Activated naive CD4-positive, alpha-beta T cell treated with Interleukin-2 at 50 U/mL for 16 hours (primary cell): ENCODE measurements at places on chromosomes 16 and 17.
A peak's percentile ranks its signal among the peaks of the same experiment; 100 is the strongest.

DNA sequence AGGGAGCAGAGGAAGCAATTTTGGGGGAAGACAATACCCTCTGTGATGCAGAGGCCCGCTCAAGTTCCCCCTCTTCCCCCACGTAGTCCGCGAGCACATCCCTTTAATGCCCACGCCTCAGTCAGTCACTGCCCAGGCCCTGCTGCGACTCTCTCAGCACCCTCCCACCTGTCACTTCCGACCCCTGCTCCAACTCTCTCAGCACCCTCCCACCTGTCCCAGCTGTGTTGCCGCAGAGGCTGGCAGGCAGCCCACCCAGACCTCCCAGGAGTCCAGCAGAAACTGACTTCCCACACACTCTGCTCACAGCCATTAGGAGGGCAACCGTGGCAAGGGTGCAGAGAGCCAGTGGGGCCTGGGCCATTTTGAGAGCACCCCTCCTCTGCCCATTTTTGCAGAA lies 92.7 kb downstream of the WSCD1 start:
- DNase-seq = no peak

DNA sequence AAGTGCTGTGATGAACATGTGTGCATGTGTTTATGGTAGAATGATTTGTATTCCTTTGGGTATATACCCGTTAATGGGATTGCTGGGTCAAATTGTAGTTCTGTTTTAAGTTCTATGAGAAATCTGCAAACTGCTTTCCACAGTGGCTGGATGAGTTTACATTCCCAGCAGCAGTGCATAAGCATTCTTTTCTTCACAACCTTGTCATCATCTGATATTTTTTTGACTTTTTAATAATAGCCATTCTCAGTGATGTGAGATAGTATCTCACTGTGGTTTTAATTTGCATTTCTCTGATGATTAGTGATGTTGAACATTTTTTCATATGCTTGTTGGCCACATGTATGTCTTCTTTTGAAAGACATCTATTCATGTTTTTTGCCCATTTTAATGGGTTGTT lies 18.5 kb downstream of the CCL8 start:
- DNase-seq = no peak

DNA sequence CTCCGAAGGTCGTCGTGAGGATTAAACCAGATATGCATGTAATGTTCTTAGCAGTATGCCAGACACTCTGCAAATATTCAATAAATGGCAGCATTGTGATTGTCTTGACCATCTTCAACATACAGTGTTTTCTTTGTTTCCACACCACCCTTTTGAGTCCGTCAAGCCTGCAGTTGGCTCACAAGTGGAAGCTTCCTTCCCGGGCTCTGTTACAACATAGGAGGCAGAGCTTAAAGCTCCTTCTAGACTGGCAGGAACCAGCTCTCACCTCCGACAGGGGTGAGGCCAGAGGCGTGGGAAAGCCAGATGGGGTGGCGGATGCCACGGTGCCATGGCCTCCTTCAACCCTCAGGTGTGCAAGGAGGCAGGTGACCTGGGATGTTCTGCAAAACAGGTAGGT lies 138.3 kb downstream of the FOXL1 start:
- DNase-seq = no peak

DNA sequence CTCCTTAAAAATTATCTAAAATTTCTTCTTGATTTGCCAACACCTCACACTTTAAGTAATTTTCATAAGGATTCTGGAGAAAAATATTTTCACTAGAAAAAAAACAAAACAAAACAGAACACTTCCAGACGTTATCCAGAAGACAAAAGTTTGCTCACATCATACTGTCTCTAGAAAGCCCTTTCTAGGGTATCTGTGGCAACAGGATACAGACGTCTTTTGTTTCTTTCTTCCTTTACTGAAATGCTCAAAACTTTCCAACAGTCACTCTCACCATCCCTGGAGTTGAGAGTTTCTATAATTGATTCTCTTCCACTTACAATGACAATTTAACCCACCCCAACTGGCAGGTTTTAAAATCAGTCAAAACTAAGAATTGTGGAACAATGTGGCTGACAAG lies 2.6 kb downstream of the ZC3H7A start:
- no peak for DNase-seq

GRCh38 chr17:33012522-33013033 lies 20.9 kb downstream of the SPACA3 start:
- DNase-seq = no peak

DNA sequence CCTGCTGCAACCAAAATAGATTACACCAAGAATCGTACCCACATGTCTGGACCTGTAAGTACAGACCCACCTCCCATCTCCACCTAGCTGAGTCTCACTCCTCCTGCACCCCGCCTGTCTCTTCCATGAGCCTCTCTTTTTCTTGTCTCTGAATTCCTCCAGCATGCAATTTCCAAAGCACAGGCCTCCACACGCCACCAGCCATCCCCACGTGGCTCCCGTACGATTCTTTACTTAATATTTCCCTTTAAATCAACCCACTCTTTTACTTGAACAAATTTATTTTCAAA lies 1.2 kb downstream of the RPH3AL start:
- DNase-seq = no peak

- DNase-seq = no peak
Observed at GRCh38 chr17:11645426-11645825, 47.2 kb downstream of the DNAH9 start.

- DNase-seq = no peak
Observed at GRCh38 chr17:67467500-67468455, 90.7 kb downstream of the PITPNC1 start.

DNA sequence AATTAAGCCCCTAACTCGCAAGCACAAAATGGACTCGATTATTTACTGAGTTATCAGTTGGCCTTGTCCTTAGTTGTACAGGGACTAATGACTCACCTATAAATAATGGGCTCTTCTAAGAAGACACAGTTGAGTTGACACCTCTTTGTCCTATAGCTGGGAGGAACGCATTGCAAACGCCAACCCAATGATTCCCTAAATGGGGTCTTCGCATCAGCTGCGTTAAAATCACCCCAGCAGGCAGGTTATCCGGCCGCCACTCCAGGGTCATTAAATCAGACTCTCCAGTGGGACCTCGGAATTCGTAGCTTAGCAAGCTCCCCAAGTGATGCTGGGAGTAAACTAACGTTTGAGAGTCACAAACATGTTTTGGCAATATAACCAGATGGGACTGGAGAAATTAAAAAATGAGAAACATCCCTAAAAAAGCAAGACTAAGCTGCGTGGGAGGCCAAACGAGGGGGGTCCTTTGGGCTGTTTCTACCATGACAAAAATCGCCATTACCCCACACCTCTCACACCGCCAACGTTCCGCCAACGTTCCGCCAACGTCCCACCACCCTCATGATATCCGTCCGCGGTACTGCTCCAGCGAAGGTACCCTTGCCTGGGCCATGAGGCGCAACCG lies 932 bp upstream of the NFE2L1 start:
- DNase-seq = peak; percentile 10

DNA sequence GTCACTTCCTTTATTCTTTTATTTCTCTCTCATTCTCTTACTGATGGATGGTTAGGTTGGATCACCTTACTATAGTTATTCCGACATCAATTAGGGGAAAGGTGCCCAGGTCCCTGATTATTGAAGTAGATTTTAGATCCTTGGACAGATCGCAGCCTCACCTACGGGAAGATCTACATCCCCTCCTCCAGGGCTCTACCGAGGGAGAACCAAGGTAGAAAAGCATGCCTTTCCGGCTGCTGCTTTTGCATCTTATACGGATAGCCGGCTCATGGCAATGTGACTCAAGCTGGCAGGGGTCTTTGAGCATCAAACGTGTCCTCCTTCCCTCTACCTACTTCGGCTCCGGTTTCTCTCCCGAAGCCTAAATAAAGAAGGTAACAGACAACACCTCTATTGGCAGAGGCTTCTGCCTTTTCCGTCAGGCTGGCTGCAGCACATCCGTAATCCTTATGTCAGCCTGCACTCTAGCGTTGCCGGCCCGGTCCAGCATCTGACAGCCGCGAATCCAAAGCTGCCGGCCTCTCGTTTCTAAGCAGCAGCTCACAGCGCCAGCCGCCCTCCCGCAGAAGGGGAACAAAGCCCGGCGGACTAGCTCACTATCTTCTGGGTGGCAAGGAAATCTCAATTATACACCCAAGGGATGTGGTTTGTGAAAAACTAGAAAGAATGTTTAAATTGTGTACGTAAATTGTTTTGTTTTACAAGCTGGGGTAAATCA lies 46.9 kb downstream of the IRX6 start:
- DNase-seq = no peak

DNA sequence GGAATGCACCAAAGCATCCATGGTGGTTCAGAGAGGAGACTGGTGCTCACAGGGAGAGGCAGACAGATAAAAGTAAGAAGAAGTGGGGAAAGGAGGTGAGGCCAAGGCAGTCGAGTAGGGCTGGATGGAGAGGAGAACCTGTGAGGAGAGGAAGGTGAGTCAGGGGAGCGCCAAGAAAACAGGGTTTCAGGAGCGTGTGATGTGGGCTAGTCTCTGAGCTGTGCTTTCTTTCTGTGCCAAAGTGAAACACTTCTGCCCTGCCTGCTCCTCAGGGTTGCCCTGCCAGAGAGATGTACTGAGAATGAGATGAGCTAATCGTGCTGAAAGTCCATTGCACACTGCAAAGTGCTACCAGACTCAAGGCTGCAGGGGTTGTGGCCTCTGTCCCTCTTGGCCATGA lies 310.7 kb upstream of the CCL2 start:
- DNase-seq = no peak

GRCh38 chr17:39894681-39895376 lies 23.6 kb downstream of the GSDMB start:
- DNase-seq = no peak

- no peak for DNase-seq
Observed at GRCh38 chr16:53068423-53068833, 13.6 kb downstream of the CHD9 start.

GRCh38 chr16:80047842-80048241 lies 447.3 kb upstream of the MAF start:
- no peak for DNase-seq

DNA sequence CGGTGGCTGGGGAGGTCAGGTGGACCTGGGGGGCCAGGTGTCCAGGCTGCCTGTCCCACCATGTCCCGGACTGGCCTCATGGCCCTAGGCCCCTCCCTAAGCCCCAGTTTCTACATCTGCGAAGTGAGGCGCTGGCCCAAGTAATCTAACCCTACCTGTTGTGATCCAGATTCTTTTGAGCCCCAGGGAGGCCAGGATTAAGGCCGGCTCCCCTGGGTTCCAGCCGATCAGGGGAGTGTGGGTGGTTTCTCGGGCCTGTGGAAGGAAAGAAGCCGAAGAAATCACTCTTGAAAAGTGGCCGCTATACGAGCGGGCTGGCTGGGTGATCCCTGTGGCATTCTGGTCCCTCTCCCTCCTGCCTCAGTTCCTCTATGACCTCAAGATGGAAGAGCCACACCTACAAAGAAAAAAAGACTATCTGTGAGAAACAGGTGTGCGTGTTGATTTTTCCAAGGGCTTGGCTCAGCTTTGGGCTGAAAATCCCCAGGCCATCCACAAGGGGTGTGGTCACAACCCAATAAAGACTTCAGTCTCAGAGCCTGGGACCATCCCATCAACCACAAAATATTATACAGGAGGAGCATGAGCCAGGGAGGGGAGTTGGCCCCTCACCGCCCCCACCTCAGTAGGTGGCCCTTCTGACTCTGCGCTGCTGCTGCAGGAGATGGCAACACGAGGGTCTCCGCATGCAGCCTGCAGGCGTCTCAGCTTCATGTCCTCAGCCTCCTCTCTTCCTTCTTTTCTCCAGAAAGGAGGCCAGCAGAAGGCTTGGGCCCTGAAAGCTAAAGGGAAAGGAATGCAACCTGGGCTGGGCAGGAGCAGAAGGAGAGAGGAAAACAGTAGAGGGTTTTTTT lies 20.3 kb downstream of the GPR142 start:
- no peak for DNase-seq

DNA sequence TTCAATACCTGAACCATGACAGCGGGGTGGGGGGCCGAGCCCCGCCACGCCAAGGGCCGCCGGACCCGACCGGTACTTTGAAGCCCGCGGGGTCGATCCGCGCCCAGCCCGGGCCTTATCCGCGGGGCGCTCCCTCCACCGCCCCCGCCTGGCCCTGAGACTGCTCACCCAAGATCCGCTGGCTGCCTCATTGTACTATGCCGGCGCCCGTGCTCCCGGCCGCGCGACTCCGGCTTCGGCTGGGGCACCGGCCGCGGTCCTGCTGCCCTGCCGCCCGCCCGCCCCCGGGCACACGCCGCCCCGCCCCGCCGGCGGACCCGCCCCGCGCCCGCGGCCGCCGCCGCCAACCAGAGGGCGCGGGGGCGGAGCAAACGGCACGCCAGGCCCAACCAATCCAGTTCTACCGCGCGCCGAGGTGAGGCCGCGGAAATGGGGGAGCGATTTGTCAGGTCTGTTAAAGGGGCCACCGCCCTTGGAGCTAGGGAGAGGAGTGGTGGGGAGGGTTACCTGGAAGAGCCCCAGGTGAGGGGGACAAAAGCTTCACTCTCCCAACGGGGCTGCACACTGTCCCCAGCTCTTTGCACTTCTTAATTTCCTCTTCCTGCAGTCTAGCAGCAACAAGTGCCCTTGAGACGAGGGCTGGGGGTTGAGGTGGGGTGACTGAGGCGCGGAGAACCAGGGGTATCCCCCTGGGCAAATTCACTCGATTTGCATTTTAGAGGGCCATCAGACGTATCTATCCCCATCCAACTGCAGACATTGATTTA lies at the start of gene TEX2:
TSS of gene TEX2 (minus strand) at position 261 of the 767 bp plus-strand sequence. CDS start 49,043 bp downstream, outside the sequence.
- peak; percentile 90 for DNase-seq

GRCh38 chr17:73101031-73101430 lies 8.5 kb upstream of the SLC39A11 start:
- DNase-seq = no peak

GRCh38 chr16:29820271-29820701 lies at the start of gene MVP:
Gene MVP, plus strand, starts transcription at chr16:29820462. Its CDS starts 10,088 bp downstream, at chr16:29830550.
- DNase-seq = peak; percentile 61

DNA sequence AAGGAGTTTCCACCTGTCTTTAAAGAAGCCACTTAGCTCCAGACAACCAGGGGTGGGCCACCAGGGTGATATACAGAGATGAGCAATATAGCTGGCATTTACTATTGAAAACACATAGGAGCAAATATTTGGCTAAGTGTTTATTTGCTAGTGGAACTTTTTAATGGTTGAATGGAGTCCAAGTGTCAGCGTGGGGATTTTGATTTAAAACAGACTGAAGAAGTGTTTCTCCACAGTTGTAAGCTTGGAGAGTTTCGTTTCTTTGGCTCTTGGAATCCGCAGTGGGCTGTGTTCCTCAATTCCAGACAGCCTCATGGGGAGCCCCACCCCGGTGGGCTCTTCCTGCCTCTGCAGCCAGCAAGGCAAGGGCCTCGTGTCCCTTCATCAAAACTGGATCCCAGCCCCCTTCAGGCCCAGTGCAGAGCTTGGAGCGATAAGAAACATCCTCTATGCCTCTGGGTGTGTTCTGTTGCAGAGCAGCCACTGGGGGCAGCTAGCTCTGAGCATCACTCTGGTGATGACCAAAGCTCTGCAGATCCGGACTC lies 36.1 kb downstream of the NOG start:
- no peak for DNase-seq

GRCh38 chr16:88391144-88391850 lies 8.5 kb downstream of the ZNF469 start:
- no peak for DNase-seq

- DNase-seq = peak; percentile 24
Observed at GRCh38 chr17:77829843-77830799, 128.4 kb upstream of the TNRC6C start.
